ENCODE measurements at places on chromosomes 3 and 15. TPM values are rescaled to one million over a fixed set of nuclear protein-coding genes. Genes with fewer than 3 reads are reported as not detected.

DNA sequence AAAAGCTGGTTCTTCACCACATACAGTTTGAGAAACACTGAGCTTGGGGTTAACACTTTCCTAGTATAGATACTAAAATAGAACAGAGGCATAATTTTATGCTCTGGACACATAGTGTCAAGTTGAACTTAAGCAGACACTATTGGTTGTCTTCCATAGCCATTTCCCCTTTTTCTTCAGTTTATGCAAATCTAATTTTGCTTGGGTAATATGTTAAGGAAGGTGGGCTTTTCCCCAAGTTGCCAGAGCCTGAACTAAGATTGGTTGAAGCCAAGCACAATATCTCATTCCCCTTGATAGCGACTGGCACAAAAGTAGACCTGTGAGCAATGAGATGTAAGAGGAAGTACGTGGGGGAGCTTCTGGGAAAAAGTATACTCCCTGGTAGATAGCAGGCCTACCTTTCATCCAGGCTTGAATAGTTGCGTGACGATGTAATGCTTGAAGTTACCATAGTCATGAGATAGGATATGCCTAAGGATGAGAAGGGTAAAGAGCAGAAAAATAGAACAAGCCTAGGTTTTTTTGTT lies 4.5 kb upstream of the POPDC2 start:
- no peak for DNase-seq

DNA sequence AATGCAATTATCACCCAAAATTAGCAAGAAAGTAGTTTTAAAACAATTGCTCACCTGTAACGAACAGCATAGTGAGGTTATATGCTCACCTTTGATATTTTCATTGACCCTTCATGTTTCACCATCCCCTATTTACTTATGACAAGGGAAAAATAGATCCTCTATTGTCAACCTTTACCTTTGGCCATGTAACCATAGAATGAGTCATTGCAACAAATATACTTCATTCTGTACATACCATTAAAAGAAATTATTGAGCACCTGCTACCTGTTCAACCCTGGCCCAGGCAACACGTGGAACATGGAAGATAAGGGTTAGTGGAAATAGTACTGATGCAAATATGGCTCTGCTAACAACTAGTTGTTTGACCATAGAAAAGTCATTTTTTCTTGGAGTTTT lies 20.2 kb downstream of the LSAMP start:
- no peak for DNase-seq

DNA sequence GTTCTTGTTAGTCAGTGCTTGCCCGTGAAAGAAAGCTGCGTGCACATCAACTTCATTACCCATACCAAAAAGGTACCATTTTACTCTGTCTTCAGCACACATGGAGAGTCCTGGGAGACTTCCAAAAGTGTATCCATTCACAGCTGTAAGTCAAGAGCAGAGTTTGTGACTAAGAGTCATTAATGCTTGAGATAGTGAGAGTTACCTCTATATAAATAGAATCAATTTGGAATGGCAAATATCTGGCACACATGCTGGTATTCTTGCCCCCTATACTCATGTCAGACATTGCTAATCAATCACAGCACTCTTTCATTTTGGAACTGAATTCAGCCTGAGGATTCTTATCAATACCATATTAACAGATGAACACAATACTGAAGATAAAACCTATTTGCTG lies 14.2 kb downstream of the CP start:
- DNase-seq: no peak

GRCh38 chr3:82654708-82655107 lies 893.3 kb upstream of the GBE1 start:
- no peak for DNase-seq

GRCh38 chr3:64152676-64153466 lies 72.4 kb downstream of the PRICKLE2 start:
- DNase-seq: no peak

- no peak for DNase-seq
These were observed 353.4 kb downstream of the EPHB1 start for GRCh38 chr3:135148398-135149020.

Gene LTF
- total RNA-seq: not detected

Gene TTLL13
- 1.5 TPM for total RNA-seq

Gene GRAMD2A
- not detected for total RNA-seq

Gene MINAR1
- total RNA-seq: 0.57 TPM
